Stomach (tissue), 19 donors: ENCODE measurements at places on chromosomes 5 and 9. TPM values are rescaled to one million over a fixed set of nuclear protein-coding genes. Genes with fewer than 3 reads are reported as not detected.

GRCh38 chr9:106862821-106863720 lies at the start of gene ZNF462:
TSS of gene ZNF462 (plus strand) at chr9:106863166. CDS start at chr9:106923384, 60,218 bp downstream.
- no peak for DNase-seq

DNA sequence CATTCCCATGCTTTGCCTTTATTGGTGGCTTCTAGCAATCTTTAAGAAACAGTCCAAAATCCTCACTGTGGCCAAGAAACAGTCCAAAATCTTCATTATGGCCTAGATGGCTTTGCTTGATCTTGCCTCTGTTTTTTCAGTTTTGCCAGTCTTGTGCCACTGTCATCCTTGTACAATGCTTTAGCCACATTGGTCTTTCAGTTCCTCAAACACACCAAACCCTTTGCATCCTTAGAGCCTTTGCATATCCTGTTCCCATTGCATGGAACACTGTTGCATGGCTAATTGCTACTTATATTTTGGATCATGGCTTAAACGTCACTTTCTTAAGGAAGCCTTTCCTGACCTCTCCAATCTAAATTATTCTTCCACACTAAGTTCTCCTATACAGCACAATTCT lies 22.1 kb downstream of the MRRF start:
- no peak for DNase-seq

DNA sequence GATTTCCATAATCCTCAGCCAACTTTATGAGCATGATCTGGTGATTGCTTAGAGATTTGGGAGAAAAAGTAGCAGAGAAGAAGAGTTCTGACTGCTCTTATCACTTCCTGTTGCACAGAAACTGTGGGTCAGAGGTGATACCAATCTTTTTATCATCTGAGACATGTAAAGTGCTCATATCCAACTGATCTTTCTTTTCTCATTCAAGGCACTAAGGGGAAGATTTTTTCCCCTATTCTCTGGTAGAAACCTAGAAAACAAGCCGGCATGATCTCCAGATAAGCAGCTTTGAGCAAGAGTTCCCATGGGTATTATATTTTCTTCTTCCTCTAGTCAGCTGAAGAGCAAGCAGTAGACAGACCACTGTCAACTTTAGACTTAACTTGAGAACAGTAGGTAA lies 29.0 kb upstream of the GPR150 start:
- no peak for DNase-seq

Gene NFIL3
- not detected for total RNA-seq

DNA sequence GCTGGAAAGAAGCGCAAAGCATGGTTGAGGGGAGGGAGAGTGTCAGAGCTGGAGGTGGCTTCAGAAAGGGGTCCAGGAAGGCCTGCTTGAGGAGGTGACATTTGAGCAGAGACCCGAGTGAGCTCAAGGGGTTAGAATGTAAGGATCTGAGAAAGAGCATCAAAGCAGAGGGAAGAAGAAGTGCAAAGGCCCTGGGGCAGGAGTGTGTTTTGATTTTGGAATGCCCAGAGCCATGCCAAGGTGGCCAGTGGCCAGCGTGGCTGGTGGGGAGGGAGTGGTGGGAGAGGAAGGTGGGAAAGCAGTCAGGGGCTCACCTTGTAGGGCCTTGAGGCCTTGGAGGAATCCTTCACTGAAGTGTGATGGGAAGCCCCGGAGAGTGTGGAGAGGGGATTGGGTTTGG lies 15.4 kb downstream of the FGF18 start:
- no peak for DNase-seq

DNA sequence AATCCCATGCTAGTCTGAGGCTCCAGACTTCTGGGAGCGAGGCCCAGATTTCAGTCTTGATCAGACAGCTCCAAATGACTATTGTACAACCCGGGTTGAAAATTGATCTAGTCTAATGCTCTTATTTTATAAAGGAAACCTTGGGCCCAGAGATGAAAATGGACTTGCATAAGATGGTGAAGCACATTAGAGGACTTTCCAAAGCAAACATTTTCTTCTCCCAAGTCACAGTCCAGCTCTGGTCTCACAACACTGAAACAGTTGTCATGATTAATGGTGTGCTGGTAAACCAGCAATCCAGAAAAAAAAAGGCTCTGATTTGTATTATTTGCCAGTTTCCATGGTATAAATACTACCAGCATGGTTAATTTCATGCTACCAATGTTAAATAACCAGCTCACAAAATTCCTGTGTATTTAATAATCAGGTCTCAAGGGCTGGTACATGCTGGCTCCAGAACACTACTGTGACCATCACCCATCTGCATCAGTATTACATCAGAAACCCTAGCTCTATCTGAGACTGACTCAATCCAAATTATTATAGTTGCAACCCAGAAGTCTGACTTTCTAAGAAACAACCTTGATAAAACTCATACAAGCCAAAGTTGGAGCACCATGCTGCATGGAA lies 32.5 kb upstream of the ABLIM3 start:
- no peak for DNase-seq

Gene TARS1
- total RNA-seq: 158 TPM

DNA sequence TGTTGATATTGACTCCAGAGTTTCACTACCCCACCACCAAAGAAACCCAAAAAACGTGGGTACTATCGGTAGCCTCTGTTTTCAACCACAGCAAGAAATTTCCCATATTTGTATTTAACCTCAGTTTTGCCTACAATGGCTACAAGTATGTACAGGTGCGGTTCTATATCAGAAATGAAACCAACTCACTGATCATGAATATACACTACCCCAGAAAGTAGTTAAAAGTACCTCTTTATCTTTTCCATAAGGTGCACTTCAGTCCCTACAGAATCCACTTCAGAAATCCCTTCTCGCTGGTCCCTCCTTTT lies 140.6 kb upstream of the SLC12A2 start:
- no peak for DNase-seq

- DNase-seq: no peak
Measured at GRCh38 chr9:119284587-119285337, 84.5 kb downstream of the BRINP1 start.

Gene SELENOP
- 484 TPM for total RNA-seq

- DNase-seq: no peak
Measured at GRCh38 chr5:81604193-81604592, 146.7 kb downstream of the SSBP2 start.

Gene CDC20B
- not detected for total RNA-seq

Gene BNC2
- total RNA-seq: 60.7 TPM

GRCh38 chr9:18911714-18912342 lies 121.2 kb downstream of the SAXO1 start:
- no peak for DNase-seq

DNA sequence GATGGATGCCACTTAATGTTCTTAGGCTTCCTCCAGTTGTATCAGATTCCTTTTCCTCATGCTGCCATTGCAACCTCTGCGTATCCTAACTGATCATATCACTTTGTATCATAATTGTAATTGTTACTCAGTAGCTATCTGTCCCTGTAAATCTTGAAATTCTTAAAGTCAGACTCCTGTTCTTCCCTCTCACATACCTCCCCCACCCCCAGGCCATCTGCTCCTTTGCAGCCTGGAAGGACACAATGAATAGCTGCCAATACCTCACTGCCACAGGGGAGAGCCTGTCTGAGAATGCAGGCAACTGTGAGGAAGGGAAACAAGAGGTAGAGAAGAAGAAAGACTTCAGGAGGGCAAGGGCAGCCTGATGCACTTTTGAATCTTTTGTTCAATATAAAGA lies 228.5 kb downstream of the ENC1 start:
- DNase-seq: no peak

Gene SMIM33
- total RNA-seq: not detected

- peak; percentile 32 for DNase-seq
Measured at GRCh38 chr9:19493174-19493811, 84.5 kb downstream of the ACER2 start.

- no peak for DNase-seq
Measured at GRCh38 chr9:107789001-107789700, 299.6 kb upstream of the KLF4 start.

GRCh38 chr9:96086936-96087571 lies 211.6 kb downstream of the ERCC6L2 start:
- no peak for DNase-seq

- DNase-seq: peak; percentile 53
Measured at GRCh38 chr5:110262749-110263148, 463.7 kb downstream of the TMEM232 start.

DNA sequence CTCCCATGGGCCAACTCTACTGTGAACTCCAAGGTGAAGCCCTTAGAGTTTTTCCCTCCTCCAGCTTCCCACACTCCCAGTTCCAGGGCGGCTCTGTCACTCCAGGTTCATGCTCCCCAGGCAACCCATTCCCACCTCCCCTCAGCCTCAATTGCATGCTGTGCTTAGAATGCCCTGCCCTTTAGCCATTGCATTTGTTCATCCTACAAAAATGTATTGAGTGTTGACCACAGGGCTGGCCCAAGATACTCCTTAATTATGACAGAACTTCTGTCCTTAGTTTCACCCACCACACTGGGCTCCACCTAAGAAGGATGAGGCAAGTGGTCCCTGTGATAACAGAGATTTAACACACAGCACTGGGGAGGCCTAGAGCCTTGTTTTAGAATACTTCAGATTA lies 236.1 kb downstream of the ADAMTSL1 start:
- DNase-seq: no peak

- no peak for DNase-seq
Measured at GRCh38 chr5:33936381-33937016, at the start of gene RXFP3. TSS of gene RXFP3 (plus strand) at chr5:33936386. CDS start at chr5:33936741, 355 bp downstream.

Gene FBP1
- 35.1 TPM for total RNA-seq

DNA sequence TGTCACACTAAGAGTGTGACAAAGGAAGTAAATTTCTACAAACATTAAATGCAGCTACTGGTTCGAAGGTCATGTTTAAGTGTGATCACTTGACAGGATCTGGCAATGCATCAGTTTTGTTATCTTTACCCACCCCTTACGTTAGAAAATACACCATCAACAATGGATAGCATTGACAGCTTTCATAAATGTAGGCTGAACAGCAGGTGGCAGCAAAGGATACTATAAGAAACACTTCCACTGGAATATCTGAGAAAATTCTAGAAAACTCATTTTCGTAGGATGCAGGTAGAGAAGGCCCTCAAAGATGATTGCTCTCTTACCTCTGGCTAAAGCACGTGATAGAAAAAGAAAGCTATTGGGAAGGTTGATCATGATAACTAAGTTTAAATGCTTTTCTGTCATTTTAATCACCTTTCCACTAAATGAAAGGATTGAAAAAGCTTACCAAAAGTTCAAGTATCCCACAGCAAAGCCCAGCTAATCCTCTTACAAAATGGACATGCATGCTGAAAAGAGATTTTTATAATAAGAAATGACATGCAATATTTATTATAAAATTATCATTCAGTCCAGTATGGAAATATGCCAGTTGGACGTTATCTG lies 292.5 kb downstream of the PARP8 start:
- no peak for DNase-seq

Gene FOXD4
- total RNA-seq: 1.8 TPM

- peak; percentile 89 for DNase-seq
Measured at GRCh38 chr5:67165526-67166459, 30.8 kb downstream of the CD180 start.

GRCh38 chr5:135660826-135661575 lies 82.2 kb upstream of the CXCL14 start:
- peak; percentile 39 for DNase-seq

Gene TCERG1
- total RNA-seq: 49.0 TPM

DNA sequence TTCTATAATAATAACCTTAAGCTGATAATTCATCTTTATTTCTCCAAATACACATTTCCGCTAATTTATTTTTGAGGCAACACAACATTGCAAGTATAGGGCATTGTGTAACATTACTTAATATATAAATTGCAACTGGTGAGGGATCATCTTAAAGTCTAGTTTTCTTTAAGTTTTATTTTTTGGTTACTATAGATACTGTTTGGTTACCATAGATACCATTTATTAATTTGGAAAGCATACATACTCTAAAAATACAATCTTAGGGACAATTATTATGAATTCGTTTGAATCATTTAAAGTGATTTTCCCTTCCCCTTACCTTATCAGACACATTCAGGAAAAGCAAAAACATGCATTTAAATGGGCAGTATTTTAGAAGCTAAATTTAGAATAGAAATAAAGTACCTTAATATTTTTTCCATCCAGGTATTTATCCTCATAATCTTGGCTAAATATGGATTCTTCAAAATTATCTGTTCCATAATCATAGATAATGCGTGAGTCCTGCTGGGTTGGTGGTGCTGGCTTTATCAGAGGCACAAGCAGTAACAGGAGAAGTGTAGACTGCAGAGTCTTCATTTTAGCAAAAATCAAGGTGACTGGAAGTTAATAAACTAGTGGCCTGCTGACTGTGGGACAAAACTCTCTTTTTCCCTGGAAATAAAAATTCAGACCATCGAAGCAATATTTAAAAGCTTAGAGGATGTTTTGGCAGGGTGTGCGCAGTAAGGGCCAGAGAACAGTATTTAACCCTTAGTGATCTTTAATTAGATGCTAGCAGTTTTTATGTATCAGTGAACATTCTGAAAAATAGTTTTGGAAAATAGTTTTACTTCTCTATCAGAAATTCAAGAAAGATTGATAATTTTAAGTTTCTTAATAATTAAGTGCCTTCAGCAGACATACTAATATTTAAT lies 1.3 kb downstream of the OGN start:
- DNase-seq: no peak

DNA sequence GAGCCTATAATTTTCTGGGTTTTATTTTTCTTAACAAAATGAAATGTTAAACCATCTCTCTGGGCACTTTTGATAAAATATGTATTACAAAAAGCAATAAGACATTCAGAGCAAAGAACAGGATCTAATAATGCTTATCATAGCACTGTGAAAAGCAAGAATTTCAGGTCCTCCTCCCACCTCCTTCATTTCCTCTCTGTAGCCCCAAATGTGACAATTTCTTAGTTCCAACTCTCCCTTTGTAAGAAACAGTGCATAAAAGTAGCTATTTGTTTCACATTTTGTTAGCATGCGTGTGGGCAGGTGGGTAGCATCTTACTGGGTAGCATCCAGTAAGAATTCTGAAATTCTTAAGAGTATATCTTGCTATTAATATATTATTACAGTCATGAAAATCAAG lies 130.9 kb upstream of the RASA1 start:
- no peak for DNase-seq

Gene LRRC14B
- not detected for total RNA-seq

DNA sequence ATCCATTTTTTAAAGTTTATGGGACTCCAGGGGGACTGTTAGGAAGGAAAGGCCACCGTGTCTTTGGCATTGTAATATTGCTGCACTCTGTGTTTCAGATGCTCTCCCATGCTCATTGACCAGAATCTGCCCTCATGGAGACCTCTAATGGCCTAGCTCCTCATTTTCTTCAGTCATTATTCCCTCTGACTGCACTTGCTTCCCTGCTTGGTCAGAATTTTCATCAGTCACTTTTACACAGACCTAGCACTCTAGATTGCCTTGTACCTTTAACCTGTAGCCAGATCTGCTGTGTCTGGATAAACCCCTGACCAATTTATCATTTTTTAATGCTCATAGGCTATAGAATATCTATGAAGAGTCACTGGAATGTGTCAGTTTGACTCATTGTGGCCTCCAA lies 155.5 kb upstream of the NUDT12 start:
- DNase-seq: no peak

Gene ANKRD20A1
- 11.1 TPM for total RNA-seq

DNA sequence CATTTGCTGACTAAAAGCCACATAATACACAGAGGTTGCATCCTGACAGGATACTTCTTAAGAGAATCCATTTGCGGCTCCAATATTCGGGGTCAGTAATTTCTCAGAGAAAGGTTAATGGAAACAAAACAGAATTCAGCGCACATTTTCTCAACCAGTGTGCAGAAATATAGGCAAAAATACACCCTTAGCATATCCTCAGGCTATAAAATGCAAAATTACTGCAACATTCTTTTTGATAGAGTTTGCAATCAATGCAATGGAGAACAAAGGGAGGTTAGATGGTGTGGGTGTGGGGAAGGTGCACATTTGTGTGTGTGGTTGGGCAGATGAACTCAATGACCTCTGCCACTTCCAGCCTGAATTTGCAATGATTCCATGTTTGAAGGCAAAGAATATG lies 35.4 kb upstream of the ACO1 start:
- no peak for DNase-seq

Gene PCDHGB5
- 10.1 TPM for total RNA-seq
